ENCODE measurements at places on chromosomes 6 and 20. TPM values are rescaled to one million over a fixed set of nuclear protein-coding genes. Genes with fewer than 3 reads are reported as not detected.

The MYLK4 gene
- total RNA-seq, result 0.85 TPM

The KIZ gene
- total RNA-seq, result 6.5 TPM

The ZC3H12D gene
- 0.26 TPM for total RNA-seq

The RAET1G gene
- 1.2 TPM for total RNA-seq

The SLC2A10 gene
- total RNA-seq, result 1.6 TPM

The UBD gene
- 0.54 TPM for total RNA-seq

The SLC32A1 gene
- total RNA-seq, result not detected

The PLA2G7 gene
- 0.41 TPM for total RNA-seq
